ENCODE measurements at places on chromosomes 4 and X. TPM values are rescaled to one million over a fixed set of nuclear protein-coding genes. Genes with fewer than 3 reads are reported as not detected.

DNA sequence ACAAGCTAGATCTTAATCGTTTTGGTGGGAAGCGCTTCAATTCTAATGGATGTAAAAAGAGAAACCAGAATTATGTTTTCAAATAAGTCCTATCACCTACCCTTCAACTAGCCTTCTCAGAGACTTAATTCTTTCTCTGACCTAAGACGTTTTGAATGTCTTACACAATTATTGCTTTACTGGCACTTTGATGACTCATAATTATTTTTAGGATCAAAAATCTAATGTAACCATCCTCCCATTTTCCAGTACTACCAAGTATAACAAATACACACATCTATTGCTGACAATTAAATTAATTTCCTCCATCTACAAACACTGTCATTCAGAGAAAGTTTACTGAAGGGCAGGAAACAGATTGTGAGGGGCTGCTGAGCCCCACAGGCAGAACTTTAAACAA is 108.6 kb downstream of the PPP3CA start:
- peak; percentile 51 for DNase-seq

The PPEF1 gene
- not detected for total RNA-seq

- DNase-seq, result no peak
Measured at GRCh38 chr4:18734405-18734804, 712.9 kb upstream of the LCORL start.

The CLDN22 gene
- total RNA-seq, result not detected

GRCh38 chr4:109928327-109929045 is 15.8 kb downstream of the EGF start:
- no peak for DNase-seq

The TRIM61 gene
- total RNA-seq, result not detected

DNA sequence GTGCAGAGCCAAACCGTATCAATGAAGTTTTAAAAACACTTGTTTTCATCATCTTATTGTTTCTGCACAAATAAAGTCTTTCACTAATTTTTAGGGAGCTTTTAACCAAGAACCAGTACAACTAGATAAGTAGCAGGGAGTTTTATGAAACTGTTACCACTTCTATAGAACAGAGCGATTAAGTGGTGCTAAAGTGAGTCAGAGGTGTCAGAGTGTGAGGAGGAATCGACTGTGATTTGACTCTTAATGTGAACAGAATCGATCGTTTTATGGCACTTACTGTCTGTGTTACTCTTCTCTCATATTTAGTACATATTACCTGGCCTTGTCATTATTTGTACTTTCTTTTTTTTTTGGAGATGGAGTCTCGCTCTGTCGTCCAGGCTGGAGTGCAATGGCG is 43.3 kb downstream of the PDK3 start:
- no peak for DNase-seq

- DNase-seq, result no peak
Measured at GRCh38 chr4:17667653-17668201, 53.3 kb downstream of the MED28 start.

DNA sequence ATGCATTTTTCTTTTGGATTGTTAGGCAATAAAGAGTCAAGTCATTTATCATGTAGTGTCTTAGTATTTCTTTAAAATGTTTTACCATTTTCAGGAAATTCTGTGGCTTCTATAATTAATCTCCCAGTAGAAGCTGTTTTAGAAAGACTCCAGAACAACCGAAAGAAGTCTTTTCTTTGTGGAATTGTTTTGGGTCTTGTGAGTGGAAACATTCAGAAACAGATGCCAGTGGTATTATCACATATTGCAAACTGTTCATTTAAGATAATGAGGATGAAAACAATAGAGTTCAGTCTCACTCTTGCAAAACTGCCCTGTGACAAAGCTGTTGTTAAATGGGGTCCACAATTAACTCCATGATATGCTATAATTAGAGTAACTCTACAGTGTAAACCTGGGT is 211.2 kb upstream of the KIT start:
- DNase-seq, result no peak

- no peak for DNase-seq
Measured at GRCh38 chr4:175453456-175453855, 358.6 kb downstream of the GPM6A start.

GRCh38 chr4:109648997-109649575 is 54.2 kb downstream of the CASP6 start:
- no peak for DNase-seq

DNA sequence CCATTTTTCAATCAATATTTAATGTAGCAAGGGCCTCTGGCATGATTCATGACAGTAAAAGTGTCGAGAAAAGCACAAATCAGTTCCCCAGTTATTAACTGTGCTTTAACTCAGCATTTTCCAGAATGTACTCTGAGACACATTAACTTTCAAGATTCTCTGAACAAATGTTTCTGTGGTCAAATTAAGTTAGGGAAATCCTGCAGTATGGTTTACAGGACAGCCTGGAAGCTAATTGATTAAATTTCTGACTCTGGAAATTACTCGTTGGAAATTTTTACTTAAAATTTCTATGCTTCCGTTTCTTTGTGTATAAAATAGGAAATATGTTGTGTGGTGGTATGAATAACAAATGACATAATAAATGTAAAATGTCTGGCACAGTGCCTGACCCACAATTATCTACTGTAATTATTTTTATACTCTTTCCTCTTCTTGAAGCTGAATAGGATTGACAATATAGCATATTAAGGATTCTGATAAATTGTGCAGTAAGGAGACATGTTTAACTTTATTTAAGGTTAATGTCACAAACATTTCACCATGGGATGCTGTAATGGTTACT is 33.7 kb downstream of the STK32B start:
- peak; percentile 81 for DNase-seq

- DNase-seq, result no peak
Measured at GRCh38 chr4:85798012-85798770, 323.2 kb downstream of the ARHGAP24 start.

- DNase-seq, result no peak
Measured at GRCh38 chr4:71406459-71406963, 67.7 kb downstream of the SLC4A4 start.

The L1CAM gene
- 1.1 TPM for total RNA-seq

DNA sequence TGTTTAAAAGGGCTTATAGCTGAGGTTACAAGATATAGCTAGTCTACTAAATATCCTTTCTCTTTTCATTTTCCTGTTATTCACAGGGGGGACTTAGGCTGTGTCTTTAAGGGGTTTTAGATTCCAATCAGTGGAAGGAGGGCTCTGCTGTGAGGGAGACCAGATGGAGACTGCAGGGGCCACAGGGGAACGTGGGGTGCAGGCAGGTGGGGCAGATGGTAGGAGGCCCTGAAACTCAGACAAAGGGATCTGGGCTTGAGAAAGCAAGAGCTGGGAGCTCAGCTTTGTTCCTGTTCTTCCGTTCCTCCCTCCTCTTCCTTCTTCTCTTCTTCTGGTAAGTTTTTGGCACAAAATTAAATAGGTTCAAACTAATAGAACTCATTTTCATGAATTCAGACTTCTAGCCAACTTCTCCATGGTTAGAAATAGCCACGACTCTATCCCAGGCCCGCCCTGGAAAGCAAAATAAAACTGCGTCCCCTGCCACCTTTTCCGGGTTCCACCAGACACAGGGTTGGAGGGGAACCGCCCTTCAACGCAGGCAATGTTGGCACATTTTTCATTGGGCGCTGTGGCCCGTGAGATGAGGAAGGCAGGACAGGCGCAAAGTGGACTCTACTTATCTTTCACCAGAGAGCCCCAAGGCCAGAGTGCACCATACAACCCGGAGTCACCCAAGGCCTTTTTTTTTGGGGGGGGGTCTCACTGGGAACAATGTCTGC is 3.5 kb upstream of the TMSB4X start:
- DNase-seq, result no peak
